ENCODE measurements at places on chromosomes 13 and 19. TPM values are rescaled to one million over a fixed set of nuclear protein-coding genes. Genes with fewer than 3 reads are reported as not detected.
A peak's percentile ranks its signal among the peaks of the same experiment; 100 is the strongest.

Gene UPK1A
- total RNA-seq: not detected

Gene RASIP1
- total RNA-seq: 3.3 TPM

GRCh38 chr13:50731400-50731799, 112.1 kb downstream of the DLEU7 start:
- DNase-seq: no peak

- DNase-seq: peak; percentile 29
Observed at GRCh38 chr13:97798171-97798821, 155.2 kb upstream of the IPO5 start.

DNA sequence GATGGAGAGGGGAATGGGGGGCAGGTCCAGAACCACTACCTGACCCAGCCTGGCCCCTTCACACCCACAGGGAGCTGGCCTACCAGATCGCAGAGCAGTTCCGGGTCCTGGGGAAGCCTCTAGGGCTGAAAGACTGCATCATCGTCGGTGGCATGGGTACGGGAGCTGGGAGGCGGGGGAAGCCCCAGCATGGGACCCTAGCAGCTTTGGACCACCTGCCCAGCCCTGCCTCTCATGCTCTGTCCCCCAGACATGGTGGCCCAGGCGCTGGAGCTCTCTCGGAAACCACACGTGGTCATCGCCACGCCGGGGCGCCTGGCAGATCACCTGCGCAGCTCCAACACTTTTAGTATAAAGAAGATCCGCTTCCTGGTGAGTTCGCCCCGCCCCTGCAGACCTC, 2.1 kb downstream of the DDX49 start:
- DNase-seq: no peak

GRCh38 chr13:72760189-72760588, 21.5 kb downstream of the DIS3 start:
- no peak for DNase-seq

GRCh38 chr13:73971481-73971880, 162.7 kb downstream of the KLF12 start:
- DNase-seq: no peak

- DNase-seq: no peak
Observed at GRCh38 chr13:106010836-106011235, 524.6 kb downstream of the EFNB2 start.
